Stimulated activated CD4-positive, alpha-beta T cell treated with anti-CD3 and anti-CD28 coated beads, Interleukin-1b, Interleukin-23, amount 100 ng/mL, for 1 hour (primary cell): ENCODE measurements at places on chromosomes 7 and 10.

GRCh38 chr7:55094092-55094690, 75.4 kb downstream of the EGFR start:
- no peak for DNase-seq

DNA sequence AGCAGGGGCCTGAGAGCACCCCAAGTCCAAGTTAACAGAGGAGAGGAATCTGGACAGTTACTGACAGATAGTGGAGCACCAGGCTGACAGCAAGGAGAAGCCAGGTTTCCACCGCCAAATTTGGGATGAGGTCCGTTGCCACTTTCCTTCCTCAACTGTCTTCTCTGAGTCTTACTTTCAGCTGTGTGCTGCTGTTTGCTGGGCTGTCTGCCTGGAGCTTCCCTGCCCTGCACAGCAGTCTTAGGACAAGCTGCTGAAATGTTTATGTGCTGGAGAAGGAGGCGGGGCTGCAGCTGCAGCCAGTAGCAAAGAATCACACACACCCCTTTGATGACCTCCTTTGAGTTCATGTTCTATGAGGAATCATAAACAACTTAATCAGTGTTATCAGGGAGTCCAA, 17.4 kb upstream of the CYP3A7 start:
- DNase-seq, result no peak

DNA sequence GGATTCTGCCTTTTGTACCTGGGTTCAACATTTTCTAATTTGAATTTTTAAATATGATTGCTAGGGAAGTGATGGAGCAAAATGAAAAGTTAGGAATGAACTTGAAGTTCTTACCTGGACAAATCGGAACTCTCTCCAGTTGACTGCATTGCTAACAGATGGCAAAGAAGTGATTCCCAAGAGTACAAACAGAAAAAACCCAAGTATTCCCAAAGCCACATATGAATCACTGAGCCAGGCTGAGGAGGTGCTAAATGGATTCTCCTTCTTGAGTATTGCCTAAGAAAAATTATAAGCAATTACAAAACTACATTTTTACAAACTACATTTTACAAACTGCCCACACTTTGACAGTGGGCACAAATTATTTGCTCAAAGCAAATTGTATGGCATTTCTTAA, 25.9 kb downstream of the STEAP4 start:
- DNase-seq, result no peak

DNA sequence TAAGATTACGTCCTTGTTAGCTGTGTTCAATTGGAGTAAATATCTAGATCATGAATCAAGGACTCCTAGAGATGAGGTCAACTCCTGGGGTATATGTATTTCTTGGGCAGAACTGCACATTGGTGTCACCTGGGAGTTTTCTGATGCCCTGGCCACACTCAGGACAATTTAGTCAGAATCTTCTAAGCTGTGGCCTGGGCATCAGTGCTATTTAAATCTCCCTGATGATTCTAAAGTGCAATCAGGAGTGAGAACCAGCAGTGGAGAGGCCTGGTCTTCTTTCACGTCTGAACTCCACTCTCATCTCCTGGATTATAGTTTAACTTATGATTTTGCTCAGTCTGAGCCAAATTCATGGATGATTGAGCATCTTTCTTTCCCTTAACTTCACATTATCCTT, 218.0 kb downstream of the BMPER start:
- DNase-seq, result no peak

DNA sequence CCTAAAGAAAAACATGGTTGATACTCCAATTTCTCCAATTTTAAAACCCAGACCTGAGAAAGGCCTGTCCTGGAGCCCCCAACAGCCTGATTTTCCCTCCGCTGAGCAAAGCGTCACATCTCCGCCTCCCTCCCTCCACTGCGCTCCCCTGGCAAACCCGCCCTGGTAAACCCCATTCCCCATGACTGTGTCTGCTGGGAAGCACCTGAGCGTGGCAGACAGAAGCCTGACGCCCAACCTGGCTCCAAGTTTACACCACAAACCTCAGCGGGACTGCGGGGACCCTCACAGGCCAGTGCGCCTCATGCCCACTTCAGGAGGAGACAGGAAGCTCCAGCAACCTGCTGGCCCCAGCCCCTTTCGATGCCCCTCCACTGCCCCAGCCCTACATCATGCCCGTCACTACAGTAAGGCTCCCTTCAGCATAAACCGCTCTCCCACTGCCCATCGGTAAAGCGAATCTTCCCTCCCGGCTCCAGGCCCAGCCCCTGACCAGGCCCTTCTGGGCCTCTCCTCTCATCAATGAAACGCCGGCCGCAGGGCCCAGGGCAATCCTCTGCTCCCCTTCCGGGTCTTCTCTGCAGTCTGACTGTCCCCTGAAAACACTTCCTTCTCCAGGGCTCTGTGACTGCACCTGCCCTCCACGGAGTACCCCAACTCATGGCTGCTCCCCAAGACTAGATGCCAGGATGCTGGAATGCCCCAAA, 233.3 kb downstream of the MAD1L1 start:
- no peak for DNase-seq

DNA sequence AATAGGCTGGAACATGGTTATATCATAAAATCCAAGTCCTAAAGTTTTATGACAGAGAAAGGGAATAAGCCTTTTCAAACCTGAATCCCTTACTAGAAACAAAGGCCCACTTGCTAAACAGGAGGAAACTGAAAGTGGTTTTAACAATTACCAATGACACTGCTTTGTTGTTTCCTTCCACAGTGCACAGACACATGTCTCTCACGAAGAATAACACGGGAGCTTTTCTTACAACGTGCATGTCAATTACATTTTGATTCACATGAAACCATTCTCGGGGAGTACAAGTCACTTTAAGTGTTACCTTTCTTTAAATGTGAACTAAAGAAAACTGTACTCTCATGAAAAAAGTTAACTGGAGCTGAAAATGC, 1.4 kb downstream of the MRPS33 start:
- no peak for DNase-seq

- DNase-seq, result no peak
These were observed 8.4 kb upstream of the SAMD8 start for GRCh38 chr10:75102830-75103673.

- no peak for DNase-seq
These were observed 317.3 kb upstream of the CACNA2D1 start for GRCh38 chr7:82760831-82761230.

GRCh38 chr10:44671319-44671718, 239.8 kb upstream of the TMEM72 start:
- no peak for DNase-seq

DNA sequence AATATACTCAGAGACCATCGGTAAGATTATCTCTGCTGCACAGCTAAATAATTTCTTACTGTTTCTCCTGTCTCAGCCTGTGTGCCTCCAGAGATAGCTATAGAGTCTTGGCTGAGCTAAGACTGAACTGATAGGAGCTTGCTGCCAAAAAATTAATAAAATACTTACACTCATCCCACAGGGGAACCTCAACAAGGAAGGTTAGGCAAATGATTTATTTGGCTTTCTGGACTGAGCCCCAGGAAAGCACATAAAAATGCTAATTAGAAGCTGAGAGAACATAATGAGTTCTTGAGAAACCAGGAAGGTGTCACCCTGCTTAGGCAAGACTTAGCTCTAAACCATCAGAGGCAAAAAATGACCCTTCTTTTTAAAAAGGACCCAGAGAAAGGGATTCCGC, 534.5 kb downstream of the TNS3 start:
- DNase-seq, result no peak

- DNase-seq, result no peak
These were observed 3.1 kb downstream of the RASGEF1A start for GRCh38 chr10:43263551-43264343.

- no peak for DNase-seq
These were observed 4.9 kb downstream of the HKDC1 start for GRCh38 chr10:69224862-69225657.

DNA sequence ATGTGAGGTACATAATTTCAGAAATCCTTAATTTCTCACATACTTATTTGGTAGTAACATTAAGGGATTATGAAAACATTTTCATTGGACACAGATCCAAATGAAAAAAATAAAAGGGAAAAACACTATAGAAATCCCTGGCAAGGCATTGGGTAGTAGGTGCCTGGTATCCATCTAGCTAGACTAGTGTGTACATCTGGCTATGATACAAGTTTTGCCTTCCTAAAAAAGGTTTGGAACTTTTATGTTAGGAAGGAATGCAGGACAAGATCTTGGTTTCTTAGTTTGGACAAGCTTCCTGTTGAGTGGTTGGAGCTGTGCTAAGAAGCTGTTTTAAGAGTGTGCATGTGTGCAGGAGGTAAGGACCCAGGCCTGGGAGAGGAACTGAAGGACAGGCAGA, 252.3 kb upstream of the GLI3 start:
- no peak for DNase-seq

DNA sequence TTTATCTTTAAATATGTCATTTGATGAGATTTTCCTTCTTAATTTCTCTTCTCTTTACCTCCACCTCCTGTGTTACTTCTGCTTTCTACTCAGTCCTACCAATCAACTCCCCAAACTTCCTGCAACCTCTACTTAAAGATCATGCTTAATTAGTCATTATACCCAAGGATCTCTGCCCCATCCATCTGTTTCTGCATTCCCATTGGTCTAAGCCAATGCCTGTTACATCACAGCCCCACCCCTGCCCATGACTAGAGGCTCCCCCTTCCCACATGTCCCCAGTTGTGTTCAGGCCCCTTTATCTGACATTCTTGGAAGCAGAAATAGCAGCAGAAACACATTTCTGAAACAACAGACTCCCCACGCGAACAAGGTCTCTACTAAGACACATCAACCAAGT, 319.1 kb upstream of the NFE2L3 start:
- DNase-seq, result no peak

GRCh38 chr10:60871215-60871614, 72.8 kb downstream of the RHOBTB1 start:
- no peak for DNase-seq
